ENCODE measurements at places on chromosomes 11 and 22.
A peak's percentile ranks its signal among the peaks of the same experiment; 100 is the strongest.

DNA sequence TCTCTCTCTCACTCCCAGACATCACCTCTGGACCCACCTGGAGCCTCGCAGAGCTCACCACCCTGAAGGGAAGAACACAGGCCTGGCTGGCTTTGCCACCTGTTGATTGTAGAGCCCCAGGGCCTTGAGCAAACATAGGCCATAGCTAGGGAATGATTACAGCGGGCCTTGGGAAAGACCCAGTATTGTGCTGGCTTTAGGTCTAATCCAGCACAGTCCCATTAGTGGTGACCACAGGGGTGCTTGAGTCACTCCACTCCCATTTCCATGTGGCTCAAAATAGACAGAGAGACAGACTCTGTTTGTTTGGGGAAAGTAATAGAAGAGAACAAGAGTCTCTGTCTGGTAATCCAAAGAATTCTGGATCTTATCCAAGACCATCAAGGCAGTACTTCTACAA is 42.7 kb upstream of the FAM181B start:
- peak; percentile 5 for DNase-seq

- DNase-seq, result no peak
Measured at GRCh38 chr11:39458481-39458880, 2001.0 kb downstream of the LRRC4C start.

GRCh38 chr22:24133187-24133965 is 47.9 kb upstream of the SUSD2 start:
- peak; percentile 31 for DNase-seq

DNA sequence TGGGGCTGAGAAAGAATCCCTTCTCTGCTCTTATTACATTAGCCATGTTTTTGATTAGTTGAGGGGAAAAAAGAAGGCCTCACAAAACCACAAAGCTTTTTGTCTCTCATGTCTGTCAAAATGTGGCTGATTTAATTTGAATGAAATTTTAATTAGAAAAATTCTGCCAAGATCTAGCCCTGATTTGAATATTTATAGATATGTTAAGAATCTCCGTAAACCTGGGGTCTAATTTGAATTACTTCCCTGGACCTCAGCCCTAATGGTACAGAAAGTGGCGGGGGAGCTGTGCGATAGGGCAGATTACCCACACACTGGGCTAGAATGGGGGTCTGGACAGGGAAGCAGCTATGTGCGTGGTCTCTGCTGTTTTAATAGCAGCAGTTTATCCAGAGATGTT is 141.3 kb upstream of the TTC12 start:
- no peak for DNase-seq

DNA sequence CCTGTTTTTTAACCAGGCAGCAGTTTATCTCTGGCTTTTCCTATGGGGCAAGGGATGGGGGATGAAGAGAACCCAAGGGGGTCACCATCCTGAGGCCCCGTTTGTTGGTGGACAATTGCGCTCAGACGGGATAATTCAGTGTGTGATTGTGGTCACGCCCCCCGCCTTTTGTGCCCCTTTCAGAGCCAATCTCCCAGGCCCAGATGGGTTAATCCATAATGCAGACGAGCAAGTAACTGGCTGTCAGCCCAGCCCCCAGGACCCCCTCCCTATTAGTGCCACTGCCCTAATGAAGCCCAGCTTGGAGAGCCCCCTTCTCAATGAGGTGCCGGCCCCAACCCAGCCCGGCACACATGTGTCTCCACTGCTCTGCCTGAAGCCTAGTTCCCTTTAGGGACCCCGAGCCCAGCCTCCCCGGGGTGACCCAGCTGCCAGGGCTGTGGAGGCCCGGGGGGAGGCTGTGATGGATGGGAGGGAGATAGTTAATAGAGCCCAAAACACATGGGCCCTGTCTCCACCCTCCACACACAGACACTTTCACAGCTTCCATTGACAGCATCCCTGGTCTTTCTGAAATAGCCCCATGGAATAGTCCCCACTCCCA is 19.1 kb upstream of the ROBO3 start:
- DNase-seq, result no peak

GRCh38 chr11:35488117-35488516 is 37.3 kb downstream of the PAMR1 start:
- DNase-seq, result peak; percentile 67
